ENCODE measurements at places on chromosomes 16 and 17.
A peak's percentile ranks its signal among the peaks of the same experiment; 100 is the strongest.

GRCh38 chr16:30748634-30749445 is 615 bp downstream of the PHKG2 start:
- DNase-seq, result peak; percentile 17

DNA sequence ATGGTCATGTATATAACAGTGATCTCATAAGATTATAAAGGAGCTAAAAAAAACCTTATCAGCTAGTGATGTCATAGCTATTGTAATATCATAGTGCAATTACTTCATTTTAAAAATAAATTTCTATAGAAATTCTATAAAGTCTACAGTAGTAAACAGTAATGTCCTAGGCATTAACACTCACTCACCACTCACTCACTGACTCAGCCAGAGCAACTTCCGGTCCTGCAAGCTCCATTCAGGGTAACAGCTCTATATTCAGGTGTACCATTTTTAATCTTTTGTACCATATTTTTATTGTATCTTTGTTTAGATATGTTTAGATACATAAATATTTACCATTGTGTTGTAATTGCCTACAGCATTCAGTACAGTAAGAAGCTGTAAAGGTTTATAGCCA is 524.4 kb upstream of the CDH5 start:
- no peak for DNase-seq

- DNase-seq, result no peak
Measured at GRCh38 chr17:17018021-17018441, 24.2 kb upstream of the MPRIP start.

- DNase-seq, result no peak
Measured at GRCh38 chr17:80096561-80097021, 4.8 kb upstream of the GAA start.

DNA sequence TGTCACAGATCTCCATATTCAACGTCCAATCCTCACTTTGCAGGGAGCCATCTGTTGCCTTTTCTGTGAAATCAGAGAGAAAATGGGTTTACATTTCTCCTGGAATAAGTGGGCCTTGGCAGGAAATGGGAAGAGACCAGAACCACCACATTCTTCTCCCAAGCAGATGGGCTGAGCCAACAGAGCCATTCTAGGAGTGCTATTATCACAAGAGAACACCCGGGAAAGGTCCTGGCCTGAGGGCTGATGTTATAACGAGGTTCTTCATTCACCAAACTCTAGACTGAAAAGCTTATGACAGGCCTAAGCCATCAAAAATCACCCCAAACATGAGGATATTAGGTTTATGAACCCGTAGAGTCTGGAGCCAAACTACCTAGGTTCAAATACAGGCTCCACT is 64.7 kb downstream of the TOM1L2 start:
- DNase-seq, result no peak

GRCh38 chr16:20818929-20819585 is 12.7 kb downstream of the REXO5 start:
- no peak for DNase-seq

GRCh38 chr17:50911450-50911849 is 45.3 kb upstream of the TOB1 start:
- no peak for DNase-seq

GRCh38 chr17:1045456-1045855 is 48.5 kb downstream of the TIMM22 start:
- no peak for DNase-seq

- no peak for DNase-seq
Measured at GRCh38 chr17:77869041-77869599, 89.4 kb upstream of the TNRC6C start.

- DNase-seq, result no peak
Measured at GRCh38 chr17:76497979-76498875, 3.0 kb downstream of the RHBDF2 start.

DNA sequence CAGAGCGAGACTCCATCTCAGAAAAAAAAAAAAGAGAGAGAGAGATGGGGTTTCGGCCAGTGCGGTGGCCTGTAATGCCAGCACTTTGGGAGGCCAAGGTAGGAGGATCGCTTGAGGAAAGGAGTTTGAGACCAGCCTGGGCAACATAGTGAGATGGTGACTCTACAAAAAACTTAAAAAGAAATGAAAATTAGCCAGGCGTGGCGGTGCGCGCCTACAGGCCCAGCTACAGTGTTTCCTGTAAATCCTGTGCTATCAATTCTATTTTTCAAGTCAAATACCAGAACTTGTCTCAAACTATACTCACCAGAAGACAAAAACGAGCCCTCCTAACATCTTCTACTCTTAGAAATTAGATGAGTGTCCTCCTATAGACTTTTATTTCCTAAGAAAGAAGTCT is 19.3 kb downstream of the UBE2O start:
- no peak for DNase-seq

- DNase-seq, result no peak
Measured at GRCh38 chr16:1494711-1495110, 1.6 kb downstream of the TELO2 start.

GRCh38 chr16:66568355-66568754 is 2.1 kb downstream of the CMTM1 start:
- no peak for DNase-seq

GRCh38 chr17:7133424-7133823 is 18.8 kb upstream of the ASGR2 start:
- peak; percentile 76 for DNase-seq

- DNase-seq, result no peak
Measured at GRCh38 chr16:87493608-87494280, 920 bp upstream of the ZCCHC14 start.

- no peak for DNase-seq
Measured at GRCh38 chr17:956905-957304, 22.7 kb downstream of the NXN start.

- DNase-seq, result no peak
Measured at GRCh38 chr16:31708348-31708747, 165.3 kb upstream of the ZNF267 start.

DNA sequence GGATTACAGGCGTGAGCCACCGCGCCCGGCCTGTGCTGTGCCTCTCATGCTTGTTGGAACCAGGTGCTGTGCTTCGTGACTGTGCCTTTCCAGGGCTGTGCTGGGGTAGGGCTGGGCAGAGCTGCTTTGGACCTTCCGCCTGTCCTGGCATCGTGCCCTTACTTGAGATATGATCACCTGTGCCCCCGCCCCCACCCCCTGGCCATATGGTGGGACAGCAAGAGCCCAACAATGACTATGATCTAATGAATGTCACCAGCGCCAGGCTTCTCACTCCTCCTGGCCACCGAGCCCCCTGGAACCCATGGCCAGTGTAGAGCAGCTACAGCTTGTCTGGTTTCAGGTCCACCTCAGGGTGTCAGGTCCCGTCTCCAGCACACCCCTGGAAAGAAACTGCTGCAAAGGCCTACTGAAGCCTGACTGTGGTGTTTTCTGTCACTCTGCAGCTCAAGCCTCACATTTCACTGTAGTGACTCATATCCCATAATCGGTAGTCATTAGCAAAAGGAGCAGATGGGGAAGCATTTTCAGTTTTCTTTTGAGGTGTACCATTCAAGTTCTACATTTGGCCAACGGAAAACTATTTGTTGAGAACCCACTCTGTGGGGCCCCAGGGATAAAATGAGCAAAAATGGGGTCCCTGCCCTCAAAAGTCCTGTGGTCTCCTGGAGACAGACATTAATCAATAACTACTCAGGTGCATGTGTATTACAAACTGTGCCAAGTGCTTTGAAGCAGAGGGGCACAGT is 22.1 kb downstream of the FCSK start:
- DNase-seq, result no peak

- DNase-seq, result no peak
Measured at GRCh38 chr17:33039874-33040273, 48.2 kb downstream of the SPACA3 start.

GRCh38 chr16:10637337-10638037 is 57.1 kb upstream of the EMP2 start:
- DNase-seq, result no peak

- DNase-seq, result no peak
Measured at GRCh38 chr16:86298758-86299134, 211.6 kb upstream of the FOXF1 start.

GRCh38 chr17:80860703-80861417 is 130.8 kb upstream of the CHMP6 start:
- no peak for DNase-seq

DNA sequence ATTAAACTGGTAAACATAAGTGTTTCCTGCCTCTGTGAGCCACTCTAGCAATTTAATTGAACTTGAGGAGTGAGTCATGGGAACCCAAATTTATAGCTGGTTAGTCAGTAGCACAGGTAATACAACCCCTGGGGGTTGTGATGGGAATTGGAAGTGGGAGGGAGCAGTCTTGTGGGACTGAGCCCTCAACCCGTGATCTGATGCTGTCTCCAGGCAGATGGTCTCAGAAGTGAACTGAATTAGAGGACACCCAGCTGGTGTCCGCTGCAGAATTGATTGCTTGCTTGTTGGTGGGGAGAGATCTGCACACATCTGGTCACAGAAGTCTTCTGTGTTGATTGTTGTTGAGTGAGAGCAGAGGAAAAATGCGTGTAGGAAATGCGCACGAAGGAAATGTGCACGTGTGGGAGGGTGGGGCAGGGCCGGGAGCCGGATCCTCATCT is 7.7 kb upstream of the ST6GALNAC2 start:
- no peak for DNase-seq

DNA sequence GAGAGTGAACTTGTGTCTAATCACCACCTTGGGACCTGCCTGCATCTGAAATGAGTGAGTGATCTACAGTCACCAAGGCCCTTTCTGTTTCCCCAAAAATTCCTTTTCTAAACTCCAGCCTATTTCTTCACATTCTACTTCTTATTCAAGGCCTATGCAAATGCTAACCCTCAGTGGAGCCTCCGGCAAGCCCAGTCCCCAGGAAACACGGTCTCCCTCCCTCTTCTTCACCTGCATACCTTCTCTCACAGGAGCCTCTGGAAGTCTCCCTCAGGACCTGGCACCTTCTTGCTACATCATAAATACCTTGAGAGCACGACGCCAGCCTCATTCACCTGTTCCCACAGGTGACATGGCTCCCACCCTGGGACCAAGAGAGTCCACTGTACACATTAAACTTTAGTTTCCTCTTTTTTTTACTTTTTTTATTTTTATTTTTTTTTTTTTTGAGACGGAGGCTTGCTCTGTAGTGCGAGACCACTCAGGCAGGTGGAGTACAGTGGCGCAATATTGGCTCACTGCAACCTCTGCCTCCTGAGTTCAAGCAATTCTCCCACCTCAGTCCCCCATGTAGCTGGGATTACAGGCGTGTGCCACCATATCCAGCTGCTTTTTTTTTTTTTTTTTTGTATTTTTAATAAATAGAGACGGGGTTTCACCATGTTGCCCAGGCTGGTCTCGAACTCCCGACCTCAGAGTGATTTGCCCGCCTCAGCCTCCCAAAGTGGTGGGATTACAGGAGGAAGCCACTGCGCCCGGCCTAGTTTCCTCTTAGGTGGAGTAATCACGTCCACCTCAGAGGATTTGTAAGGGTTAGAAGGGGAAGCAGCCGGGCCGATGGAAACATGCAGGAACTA is 97.3 kb downstream of the ANKRD11 start:
- DNase-seq, result no peak

DNA sequence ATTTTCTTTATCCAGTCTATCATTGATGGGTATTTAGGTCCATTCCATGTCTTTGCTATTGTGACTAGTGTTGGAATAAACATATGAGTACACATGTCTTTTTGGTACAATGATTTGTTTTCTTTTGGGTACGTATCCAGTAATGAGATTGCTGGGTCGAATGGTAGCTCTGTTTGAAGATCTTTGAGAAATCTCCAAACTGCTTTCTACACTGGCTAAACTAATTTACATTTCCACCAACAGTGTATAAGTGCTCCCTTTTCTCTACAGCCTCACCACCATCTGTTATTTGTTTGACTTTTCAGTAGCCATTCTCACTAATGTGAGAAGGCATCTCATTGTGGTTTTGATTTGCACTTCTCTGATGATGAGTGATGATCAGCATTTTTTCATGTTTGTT is 103.7 kb downstream of the GOSR1 start:
- DNase-seq, result no peak

DNA sequence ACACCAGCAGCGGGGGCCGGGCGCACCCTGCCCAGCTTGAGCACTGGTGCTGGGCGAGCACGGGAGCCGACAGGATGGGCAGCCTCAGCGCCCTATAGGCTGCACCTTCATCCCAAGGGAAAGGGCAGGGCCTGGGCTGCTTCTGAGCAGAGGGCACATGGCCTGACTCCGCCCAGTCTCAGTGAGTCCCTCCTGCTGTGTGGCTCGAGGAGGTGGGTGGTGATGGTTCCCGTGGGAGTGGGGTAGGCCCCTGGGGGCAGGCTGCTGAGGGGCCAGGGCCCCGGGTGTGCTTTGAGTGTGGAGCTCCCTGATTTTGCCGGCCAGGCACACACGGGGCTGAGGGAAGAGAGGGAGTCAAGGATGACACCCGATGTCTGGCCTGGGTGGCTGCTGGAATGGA is 37.9 kb downstream of the TSC2 start:
- DNase-seq, result no peak

GRCh38 chr16:67720236-67720635 is 1.1 kb upstream of the GFOD2 start:
- no peak for DNase-seq

GRCh38 chr16:64455275-64455674 is 666.6 kb downstream of the CDH11 start:
- DNase-seq, result no peak

DNA sequence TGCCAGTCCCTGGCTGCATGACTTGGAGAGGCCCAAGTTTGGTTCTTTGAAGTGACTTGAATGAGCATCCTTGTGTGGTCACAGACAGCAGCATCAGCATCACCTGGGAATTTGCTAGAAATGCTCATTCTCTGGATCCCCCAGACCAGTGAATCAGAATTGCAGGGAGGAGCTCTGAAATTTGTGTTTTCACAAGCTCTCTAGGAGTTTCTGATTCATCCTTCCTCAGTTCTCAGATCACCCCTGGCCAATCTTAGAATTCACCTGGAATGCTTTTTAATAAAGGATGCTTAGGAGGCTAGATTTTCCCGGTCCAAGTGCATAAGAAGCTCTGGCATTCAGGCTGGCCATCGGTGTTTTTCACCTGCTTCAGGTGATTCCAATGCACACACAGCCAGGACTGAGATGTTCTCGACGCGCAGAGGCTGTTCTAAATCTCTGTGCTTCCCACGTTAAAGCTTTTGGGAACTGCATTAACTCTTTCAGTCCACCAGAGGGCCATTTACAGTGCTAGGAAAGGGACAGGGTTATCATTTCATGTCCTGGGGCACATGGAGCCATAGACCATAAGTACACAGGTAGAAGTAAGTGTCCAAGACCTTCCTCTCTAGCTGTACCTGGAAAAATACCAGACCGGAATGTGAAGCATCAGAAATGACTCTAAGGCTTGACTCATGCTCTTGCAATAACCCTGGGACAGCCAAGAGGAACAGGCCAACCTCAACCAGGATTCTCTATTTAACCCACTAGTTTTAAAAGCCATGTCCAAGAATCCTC is 85.7 kb upstream of the XYLT1 start:
- peak; percentile 31 for DNase-seq

Data from common myeloid progenitor, CD34-positive (primary cell).